ENCODE measurements at places on chromosomes 3 and 15.

DNA sequence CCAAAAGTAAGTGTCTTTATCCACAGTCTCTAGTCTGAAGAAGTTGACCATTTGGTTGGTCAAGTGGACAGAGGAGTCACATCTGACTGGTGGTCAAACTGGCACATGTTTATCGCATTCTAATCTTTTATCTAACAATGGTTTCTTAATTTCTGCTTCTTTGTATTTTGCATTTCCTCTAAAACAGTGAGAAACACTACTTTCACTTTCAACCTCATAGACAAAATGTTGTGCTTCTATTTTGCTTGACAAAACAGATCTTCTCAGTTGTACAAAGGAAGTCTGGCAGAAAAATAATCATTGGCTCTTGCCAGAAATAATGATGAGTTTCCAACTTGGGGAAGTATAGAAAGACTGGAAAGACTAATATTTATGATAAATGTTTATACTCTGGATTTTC is 103.9 kb downstream of the MME start:
- DNase-seq, result no peak

DNA sequence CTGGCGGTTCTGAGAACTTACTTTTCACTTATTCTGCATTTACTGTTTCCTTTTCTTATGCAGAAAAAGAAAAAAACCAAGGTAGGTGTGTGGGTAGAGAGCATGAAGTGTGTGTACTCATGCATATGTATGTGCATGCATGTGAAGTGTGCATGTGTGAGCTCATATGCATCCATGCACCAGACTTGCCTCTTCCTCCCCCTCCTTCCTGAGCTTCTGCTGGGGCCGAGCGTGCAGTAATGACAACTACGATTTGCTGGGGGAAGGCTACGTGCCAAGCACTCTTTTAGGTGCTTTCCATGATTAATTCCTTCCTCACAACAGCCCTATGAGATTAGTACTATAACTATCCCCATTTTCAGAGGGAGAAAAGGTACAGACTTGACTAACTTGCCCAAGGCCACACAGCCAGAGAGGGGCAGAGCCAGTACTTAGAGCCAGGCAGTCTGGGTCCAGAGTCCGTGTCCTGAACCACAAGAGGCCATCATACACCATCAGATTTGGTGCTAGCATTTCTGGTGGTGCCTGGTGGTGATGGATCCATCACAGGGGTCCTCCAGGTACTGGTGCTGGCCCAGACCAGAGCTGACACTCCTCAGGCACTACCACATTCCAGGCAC is 46.7 kb downstream of the CAPN3 start:
- DNase-seq, result no peak

- no peak for DNase-seq
These were observed 48.1 kb downstream of the HCN4 start for GRCh38 chr15:73320619-73321180.

- DNase-seq, result no peak
These were observed 8.0 kb downstream of the MBNL1 start for GRCh38 chr3:152276681-152277080.

- no peak for DNase-seq
These were observed 33.7 kb upstream of the GPR171 start for GRCh38 chr3:151236736-151237135.

GRCh38 chr15:98555173-98555515 is 93.2 kb upstream of the IGF1R start:
- DNase-seq, result no peak

GRCh38 chr3:119481079-119481478 is 12.3 kb downstream of the POGLUT1 start:
- DNase-seq, result no peak

GRCh38 chr15:96177279-96177678 is 153.2 kb upstream of the NR2F2 start:
- DNase-seq, result no peak

DNA sequence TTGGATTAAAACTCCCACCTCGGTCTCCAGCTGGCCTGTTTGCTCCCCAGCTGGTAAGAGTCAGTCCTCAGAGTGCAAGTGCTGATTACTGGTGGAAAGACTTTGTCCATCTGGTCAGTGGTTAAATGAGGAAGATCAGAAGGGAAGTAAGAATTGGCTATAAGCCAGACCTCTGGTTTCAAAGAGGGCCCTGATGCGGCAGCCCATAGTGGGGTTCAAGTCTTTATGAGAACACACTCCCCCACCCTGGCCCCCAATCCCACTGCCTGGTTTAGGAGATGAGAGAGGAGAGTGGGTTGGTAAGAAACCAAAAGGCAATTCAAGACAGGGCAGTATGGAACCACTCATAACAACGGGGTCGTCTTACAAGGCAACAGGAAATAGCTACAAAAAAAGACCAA is 65.0 kb downstream of the FRMD4B start:
- no peak for DNase-seq

DNA sequence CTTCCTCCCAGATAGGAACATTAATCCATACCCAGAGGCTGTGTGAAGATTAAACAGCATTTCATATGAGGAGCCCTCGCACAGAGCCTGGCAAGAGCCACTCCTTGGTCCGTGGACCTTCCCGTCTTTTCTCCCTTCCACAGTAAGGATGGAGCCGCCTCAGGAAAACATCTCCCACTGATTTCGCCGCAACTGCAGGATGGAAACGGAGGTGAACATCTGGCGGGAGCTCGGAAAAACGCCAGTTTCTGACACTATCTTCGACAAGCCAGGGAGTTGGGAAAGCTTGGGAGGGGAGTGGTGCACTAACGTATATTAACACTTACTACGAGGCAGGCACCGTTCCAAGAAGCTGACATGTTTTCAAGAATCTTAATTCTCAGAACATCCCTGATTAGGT is 157.9 kb downstream of the XXYLT1 start:
- no peak for DNase-seq

DNA sequence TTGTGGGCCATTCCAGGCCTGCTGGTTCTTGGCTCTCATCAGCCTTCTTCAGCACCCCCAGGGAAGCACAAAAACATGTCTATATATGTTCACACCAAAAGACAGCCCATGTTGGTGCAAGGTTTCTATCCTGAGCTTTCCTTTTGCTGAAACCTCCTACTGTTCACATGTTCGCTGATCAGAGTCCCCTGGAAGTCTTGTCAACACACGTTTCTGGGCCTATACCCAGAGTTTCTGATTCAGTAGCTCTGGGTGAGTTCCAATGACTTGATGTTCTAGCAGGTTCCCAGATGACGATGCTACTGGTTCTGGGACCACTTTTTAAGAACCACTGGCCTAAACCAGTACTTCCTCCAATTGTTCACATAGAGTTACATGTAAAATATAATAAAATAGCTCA is 46.0 kb downstream of the SUCNR1 start:
- no peak for DNase-seq

GRCh38 chr3:54215521-54215920 is 93.2 kb downstream of the CACNA2D3 start:
- no peak for DNase-seq

GRCh38 chr3:69309814-69310213 is 76.1 kb downstream of the FRMD4B start:
- no peak for DNase-seq

DNA sequence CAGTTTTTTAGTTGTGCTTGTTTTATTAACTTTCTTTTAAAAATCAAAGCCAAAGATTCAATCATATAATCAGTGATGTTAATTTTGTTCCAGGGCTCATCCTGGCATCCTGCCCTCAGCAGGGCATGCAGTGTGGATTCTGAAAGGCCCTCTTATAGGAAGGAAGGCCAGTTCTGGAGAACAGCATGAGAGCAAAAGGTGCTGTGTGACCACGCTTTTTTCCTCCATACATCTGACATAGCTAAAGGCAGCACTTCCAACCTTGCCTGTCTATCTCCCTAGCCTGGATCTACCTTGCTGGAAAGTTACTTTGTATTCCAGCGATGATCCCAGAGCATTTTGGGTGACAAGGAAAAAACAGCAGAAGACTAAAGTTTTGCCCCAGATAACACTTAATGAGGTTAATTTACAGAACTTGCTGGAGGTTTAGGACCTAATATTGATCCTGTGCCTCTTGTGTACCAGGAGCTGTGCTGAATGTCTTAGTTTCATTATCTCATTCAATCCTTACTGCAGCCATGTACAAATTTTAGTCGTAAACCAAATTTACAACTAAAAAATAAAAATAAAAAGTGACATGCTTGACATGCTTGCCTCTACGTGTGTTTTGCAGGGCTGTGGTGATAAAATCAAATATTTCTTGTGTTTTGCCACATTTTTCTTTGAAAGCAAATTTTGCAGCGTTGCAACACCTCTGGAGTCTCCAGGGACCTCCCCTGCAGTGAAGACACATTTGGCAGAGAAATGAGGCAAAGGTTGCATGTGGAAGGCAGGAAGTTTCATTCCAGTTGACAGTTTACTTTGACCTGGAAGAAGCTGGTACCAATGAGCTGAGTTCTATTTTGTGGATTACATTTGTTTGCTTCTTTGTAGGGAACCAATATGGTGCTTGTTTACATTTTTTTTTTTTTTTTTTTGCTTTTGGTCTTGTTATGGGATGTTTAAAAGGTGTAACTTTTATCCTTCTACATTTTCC is 13.2 kb downstream of the IL1RAP start:
- DNase-seq, result no peak

DNA sequence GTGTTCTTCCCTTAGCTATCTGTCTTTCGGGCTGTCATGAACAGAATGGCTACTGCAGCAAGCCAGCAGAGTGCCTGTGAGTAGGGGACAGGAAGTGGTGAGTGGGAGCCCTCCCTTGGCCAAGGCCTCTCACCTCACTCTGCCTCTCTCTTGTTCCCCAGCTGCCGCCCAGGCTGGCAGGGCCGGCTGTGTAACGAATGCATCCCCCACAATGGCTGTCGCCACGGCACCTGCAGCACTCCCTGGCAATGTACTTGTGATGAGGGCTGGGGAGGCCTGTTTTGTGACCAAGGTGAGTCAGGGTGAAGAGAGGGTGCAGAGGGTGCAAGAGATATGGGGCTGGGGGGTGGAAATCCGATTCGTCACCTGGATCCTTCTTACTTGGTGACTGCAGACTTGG is 3.0 kb downstream of the DLL4 start:
- no peak for DNase-seq

DNA sequence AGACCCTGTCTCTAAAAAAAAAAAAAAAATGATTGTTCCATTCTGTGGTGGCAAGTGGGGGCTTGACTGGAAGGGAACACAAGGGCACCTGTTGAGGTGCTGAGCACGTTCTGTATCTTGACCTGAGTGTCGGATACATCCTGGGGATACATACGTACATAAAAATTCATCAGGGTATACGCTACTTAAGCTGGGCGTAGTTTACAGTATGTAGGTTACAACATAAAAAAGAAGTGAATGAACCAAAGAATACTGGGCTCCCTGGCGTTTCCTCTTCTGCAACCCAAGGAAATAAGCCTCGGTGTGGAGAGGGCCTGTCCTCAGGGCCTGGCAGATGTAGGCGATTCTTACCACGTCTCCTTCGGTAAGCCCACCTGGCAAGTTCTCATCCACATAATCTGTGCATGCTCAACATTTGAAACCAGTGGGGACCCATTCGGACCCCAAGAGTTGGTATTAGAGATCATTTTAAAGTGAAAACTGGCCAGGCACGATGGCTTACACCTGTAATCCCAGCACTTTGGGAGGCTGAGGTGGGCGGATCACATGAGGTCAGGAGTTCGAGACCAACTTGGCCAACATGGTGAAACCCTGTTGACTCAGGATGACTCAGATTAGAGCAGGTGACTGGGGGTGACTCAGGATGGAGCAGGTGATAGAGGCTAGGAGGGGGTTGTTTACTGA is 5.1 kb upstream of the MUC20 start:
- no peak for DNase-seq

- DNase-seq, result no peak
These were observed 173.5 kb downstream of the TNIK start for GRCh38 chr3:171286580-171287249.

All from stimulated activated naive CD4-positive, alpha-beta T cell (primary cell).